ENCODE measurements at places on chromosomes 7 and 10.

DNA sequence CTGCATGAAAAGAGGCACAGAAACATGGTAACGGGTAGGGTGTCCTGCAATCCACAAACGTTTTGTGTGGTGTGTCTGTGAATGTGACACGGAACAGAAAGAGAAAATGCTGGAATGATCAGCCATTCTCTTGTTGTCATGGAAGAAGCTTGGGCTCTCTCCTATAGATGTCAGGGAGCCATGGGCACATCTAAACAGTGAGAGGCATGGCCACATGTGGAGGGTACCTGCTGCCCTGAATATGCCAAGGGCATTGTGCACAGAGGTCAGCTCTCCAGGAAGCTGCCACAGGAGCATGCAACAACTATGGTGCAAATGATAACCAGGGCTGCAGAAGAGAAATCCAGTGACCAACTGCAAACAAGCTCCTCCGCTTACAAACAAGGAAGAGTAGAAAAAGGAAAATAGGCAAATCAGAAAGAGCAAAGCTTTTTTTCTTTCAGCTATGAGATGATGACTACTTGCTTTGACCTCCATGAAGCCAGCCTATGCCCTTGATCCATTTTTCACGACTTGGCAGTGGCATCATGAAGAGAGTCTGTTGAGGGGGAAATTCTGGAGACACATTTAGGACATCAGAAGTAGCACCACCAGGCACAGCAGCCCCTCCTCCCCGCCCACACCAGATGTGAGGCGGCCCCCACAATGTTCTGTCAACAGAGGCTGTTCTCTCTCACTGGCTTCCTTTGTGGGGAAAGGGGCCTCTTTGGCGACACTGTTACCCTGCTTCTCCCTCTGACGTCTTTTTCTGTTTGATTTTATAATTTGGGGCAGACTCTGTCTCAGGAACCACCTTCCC, 4.8 kb upstream of the PDE1C start:
- DNase-seq: no peak

DNA sequence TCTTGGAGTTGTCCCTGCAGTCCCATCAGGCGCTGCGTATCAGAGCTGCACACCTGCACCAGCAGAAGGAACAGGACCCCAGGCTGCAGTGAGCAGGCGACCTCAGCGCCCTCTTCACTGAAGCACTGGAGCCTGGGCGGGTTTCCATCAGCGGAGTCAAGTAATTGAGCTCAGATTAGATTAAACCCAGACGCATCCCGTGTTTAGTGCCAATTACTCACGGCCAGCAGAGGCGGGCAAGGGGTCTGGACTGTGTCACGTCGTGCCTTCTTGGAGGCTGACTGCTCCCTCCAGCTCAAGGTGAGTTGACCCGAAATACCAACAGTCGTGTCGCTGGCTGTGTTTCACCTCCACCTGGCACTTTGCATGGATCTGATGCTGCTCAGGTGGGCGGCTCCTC, 123.6 kb downstream of the CXCL12 start:
- DNase-seq: no peak

DNA sequence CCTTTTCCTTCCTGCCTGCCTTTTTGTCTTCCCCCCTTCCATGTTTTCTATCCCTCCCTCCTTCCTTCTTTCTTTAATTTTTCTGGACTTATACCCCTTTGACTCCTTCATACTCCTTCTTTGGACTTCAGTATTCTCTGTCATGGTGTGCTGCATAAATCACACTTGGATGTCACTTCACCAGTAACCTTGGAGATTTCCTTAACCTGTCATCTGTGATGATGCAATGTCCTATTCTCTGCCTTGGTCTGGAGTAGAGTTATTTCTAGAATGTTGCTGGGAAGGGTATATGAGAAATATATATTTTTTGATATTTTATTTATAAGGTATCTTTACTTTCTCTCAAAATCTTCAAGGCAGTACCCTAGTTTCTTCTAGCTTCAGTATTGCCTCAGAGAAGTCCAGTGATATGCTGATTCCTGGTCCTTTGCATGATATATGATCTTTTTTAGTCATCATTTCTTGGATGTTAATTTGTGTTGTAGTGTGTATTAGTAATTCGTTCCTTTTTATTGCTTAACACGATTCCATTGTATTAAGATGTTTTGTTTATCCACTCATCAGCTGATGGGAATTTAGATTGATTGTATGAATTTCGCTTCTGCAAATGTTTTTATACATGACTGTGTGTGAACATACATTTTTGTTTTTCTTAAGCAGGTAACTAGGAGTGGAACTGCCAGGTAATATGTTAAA, 206.9 kb upstream of the MBL2 start:
- no peak for DNase-seq

- DNase-seq: no peak
Measured at GRCh38 chr7:48786951-48787350, 137.4 kb upstream of the CDC14C start.

DNA sequence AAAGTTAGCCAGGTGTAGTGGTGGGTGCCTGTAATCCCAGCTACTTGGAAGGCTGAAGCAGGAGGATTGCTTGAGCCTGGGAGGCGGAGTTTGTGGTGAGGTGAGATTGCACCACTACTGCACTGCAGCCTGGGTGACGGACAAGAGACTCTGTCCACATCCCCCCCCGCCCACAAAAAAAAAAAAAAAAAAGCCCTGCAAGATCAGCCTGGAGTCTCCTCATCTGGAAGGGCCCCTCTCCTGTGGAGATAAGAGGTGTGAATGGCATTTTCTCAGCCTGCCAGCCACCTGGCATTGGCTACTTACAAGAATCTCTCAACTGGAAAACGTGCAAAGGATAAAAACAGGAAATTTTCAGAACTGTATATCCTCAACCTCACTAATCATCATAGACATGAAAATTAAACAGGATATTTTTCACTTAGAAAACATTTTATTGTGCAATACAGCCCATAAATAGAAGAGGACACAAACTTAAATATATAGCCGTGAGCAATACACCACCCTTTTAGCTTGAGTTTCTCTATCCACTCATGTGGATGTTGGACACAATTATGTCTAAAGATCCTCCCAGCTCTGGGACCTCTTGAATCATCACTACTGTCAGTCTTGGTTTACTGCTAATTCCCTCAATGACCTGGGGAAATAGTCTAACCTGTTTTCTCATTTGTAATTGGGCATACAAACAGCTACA, 11.3 kb upstream of the TSPAN15 start:
- DNase-seq: peak; percentile 40

DNA sequence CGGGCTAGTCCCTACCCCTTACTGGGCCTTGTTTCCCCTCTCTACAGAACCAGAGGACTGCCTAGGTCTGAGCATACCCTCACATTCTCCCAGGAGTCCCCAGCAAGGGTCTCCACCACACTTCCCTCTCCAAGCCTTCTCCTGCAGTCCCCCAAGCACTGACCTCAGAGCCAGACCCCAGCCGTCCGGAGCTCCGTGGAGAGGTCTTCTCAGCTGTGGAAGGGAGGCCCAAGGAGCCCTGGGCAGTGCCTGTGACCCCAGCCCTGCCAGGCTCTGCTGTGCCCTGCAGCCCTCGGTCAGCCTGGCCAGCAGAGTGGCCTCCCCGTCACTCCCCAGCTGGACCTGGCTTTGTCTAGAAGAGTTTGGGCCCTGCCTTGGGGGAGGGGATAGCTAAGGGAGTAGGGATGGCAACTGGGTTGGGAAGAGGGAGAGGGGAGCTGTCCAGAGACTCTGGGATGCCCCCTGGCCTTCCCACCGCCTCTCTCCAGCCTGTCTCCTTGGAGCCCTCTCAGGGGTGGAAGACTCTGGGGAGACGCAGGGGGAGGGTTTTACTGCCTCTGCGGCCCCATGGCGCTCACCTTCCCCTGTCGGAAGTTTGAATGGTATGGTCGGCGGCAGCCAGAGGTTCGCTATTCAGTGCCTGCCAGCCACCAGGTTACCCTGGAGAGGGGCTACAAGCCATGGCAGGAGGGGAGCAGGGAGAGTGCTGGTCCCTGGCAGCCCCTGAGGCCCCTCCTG, at the start of gene C10orf105:
TSS of gene C10orf105 (minus strand) at position 315 of the 738 bp plus-strand sequence. CDS start 3,441 bp downstream, outside the sequence.
- no peak for DNase-seq

DNA sequence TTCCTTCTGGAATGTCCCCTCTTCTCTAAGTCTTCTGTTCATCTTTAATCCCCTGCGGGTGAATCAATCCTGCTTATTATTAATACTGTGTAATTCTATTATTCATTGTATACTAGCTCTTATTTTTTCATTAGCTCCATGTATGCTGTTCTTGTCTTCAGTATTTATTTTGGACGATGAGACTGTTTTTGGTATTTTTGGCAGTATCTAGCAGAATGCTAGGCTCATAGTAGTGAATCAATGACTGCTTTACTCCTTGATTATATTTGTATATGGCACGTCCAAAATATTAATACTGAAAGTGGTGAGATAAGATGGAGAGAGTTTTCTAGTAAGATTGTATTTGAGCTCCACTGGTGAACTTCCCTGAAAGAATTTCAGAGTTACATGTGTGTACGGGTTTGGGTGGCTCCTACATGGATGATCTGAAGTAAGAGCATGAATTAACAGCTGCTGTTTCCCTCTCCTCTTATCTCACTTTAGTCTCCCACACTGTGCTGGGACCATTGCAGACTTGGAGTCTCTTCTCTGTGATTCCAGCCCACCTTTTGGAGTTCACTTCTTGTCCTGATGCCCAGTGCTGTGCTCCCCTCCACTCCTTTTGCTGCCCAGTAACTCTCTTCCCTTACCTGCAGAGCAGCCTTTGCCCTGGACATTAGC, 226.0 kb downstream of the CDK14 start:
- no peak for DNase-seq

DNA sequence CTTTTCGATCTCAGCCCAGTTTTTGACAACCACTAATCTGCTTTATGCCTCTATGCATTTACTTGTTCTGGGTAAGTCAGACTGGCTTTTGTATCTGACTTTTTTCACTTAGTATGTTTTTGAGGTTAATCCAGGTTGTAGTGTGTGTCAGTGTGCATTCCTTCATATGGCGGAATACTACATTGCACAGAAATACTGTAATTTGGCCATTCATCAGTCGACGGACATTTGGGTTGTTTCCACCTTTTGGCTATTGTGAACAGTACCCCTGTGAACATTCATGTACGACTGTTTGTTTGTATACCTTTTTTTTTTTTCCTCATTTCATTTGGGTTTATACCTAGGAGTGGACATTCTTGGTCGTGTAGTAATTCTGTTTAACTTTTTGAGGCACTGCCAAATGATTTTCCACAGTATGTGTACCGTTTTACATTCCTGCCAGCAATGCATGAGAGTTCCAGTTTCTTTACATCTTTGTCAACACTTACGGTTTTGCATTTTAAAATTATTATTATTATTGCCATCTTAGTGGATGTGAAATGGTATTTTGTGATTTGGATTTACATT, 57.4 kb downstream of the MKLN1 start:
- no peak for DNase-seq

DNA sequence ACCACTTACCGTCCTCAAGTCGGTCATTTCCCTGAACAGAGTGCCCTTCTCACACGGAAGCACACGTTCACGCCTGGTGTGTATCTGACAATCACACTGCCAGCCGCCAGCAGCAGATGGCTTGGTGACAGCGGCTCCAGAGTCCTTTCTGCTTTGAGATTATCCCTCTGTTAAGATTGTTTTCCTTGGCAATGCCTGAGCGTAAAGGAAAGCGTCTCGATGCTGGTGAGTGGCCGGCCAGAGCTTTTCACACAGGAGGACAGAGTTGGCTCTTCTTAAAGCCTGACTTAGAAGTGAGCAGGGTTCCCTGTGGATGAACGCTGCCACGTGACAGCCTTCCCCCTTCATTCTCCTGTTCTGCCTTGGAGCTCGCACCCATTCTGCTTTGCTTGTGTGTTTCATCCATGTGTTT, 22.1 kb upstream of the PRKAR1B start:
- DNase-seq: no peak

DNA sequence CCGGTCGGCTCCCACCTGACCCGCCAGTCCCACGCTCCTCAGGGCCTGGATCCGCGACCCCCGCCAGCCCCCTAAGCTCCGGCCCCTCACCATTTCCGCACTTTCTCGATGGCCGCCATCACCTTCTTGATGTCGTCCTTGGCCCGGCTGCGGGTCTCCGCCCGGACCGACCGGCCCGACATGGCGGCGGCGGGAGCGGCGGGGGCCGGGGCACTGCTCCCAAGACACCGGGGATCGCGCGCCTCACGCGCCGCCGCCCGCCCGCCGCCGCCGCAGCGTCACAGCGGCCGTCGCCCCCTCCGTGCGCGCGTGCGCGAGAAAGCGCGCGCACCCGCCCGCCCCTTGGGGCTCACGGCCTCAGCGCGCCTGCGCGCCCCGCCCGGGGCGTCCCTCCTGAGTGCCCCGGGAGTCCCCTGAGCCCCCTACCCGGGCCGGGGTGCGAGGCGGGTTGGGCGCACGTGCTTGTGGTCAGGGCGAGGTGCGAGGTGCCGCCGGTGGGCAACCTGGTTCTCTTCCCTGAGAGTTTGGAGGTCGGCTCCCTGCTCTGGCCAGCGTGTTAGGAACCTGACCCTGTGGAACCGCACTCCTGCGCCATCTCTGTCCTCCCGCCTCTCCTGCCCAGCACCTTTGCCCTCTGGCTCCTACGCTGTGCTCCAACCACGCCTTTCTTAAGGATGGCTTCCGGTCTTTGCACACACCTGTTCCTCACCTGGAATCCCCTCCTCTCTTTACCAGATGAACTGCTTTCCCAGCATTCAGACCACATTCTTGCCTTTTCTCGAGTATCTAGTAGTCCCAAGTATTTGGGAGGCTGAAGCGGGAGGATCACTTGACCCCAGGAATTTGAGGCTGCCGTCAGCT, at the start of gene BCL7B:
TSS of gene BCL7B (minus strand) at position 294 of the 861 bp plus-strand sequence. CDS start at position 182, 112 bp downstream.
- peak; percentile 79 for DNase-seq

DNA sequence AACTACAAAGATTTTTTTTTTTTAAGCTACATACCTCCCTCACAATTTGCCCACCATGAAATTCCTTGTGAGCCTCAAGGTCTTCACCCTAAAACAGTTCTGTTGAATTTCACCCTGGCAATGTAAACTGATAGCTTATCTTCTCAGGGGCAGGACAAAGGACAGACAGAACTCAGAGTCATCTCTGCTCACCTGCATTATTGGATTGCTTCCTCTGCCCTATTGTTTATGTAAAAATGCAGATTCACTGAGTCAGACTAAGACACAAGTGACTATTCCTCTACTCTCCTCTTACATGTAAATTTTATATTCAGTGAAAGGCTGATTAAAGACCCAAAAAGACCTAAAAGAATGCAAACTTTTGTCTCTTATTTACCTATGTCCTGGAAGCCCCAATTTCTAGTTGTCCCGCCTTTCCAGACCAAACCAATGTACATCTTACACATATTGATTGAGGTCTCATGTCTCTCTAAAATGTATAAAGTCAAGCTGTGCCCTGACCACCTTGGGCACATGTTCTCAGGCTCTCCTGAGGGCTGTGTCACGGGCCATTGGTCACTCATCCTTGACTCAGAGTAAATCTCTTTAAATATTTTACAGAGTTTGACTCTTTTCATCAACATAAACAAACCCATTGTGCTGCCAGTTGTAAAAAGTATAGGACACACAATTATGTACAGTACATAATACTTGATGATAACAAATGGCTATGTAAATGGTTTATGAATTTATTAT, 440.2 kb downstream of the HTR7 start:
- DNase-seq: no peak

- no peak for DNase-seq
Measured at GRCh38 chr7:105452085-105452484, 63.4 kb upstream of the SRPK2 start.

- DNase-seq: no peak
Measured at GRCh38 chr7:35232994-35233393, 20.9 kb downstream of the TBX20 start.

Measured in lung microvascular endothelial cell (primary cell).